ENCODE measurements at places on chromosomes 16 and 17. TPM values are rescaled to one million over a fixed set of nuclear protein-coding genes. Genes with fewer than 3 reads are reported as not detected.

DNA sequence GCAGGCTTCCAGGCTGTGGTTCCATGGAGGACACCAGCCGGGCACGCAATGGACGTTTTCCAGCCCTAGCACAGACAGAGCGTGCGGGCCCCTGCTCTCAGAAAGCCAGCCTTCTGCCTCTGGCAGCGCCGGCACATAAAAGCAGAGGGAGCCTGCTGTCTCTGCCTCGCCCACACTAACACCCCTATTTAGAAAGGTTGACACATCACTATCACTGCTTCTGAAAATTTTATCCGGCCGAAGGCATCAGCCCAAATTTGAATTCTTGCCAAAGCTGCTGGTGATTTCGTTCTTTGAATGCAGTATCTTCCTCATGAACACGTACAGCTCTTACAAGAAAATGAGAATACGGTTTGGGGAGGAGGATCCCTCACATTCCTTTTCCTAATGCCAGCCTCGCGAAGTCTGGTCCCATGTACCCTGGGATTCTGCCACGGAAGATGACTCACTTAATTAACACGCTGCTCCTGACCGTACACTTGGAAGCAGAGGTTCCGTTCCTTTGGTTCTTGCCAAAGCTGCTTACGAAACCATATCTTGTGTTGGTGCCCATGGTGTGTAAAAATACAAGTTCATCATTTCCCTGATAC, 1.3 kb upstream of the RAB11FIP3 start:
- peak; percentile 79 for DNase-seq

DNA sequence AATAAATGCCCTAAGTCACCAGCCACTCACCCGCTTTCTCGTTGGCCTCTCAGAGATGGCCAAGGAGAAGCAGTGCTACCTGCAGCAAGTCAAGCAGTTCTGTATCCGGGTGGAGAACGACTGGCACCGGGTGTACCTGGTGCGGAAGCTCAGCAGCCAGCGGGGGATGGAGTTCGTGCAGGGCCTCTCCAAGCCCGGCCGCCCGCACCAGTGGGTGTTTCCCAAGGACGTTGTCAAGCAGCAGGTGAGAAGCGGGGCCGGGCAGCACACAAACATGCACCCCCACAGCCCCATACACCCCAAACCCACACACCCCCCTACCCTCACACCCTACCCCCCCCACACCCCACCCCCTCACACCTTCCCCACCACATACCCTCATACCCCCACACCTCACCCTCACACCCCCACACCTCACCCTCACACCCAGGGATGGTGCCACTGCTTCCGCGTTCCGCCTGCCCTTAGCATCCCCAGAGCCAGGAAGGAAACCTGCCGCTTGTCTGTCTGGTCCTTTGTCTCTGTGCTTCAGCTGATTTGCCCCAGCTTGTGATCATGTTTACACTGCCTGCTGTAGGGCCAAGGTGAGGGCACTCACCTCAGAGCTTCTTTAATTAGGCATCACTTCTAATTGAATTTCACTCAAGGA, 41.9 kb upstream of the ENDOV start:
- no peak for DNase-seq

- no peak for DNase-seq
Observed at GRCh38 chr17:66667491-66668030, 167.4 kb upstream of the CACNG5 start.

DNA sequence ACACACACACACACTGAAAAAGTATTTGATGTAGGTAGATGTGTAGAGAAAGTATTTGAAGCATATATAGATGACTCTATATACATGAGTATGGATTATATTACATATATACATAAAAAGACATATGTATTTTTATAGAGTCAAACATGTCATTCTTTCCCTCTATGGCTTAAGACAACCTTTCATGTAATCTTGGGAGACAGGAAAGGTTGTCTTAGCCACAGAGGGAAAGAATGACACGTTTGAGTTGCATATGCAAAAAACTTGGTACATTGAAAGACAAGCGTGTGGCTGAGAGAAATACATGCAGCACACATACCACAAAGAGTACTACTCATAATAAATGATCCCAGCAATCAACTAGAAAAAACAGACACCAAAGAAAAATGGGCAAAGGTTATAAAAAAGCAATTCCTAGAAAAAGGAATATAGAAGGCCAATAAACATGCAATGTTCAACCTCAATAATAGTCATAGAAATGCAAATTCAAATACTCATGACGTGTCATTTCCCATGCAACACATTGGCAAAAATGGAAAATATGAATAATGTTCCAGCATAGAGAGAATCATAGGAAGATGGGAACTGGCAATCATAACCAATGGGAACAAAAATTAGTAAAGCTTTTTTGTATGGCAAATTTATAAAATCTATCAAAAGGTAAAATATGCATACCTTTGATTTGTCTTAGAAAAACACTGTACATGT, 69.0 kb downstream of the SPECC1 start:
- DNase-seq = no peak

Gene C16orf95
- 6.0 TPM for total RNA-seq
